T-helper 22 cell (primary cell): ENCODE measurements at places on chromosomes 7 and 10.

GRCh38 chr7:138951953-138952352 is 29.2 kb downstream of the KIAA1549 start:
- DNase-seq = no peak

DNA sequence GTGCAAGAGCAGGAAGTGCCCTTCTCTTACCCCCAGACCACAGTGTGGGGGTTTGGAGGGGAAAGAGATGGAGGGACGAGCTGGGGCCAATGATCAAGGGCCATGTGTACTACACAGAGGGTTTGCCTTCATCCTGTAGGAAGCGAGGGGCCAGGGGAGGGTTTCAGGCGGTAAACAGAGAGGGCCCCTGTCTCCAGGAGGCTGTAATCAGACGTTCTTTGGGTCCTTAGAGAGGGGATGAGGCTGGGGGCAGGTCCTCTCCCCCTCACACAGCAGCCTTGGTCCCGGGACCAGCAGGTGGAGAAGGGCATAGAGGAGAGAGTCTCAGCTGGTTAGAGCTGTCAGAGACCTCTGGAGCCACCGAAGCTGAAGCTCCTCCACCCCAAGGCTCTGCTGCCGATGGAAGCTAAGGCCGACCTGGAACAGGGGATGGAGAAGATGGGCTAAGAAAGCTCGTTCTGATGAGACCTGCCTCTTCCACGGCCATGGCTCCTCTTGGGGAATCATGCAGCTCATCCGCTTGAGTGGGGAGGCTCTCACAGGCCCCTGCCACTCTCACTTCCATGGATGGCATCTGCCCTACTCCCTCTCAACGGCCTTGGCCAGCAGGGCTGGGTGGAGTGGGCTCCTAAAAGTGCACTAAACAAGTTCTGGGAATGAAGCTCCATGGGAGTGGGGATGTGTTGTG is 3.5 kb downstream of the LOXL4 start:
- DNase-seq = no peak

GRCh38 chr7:26398756-26399509 is 107.3 kb downstream of the SNX10 start:
- no peak for DNase-seq

DNA sequence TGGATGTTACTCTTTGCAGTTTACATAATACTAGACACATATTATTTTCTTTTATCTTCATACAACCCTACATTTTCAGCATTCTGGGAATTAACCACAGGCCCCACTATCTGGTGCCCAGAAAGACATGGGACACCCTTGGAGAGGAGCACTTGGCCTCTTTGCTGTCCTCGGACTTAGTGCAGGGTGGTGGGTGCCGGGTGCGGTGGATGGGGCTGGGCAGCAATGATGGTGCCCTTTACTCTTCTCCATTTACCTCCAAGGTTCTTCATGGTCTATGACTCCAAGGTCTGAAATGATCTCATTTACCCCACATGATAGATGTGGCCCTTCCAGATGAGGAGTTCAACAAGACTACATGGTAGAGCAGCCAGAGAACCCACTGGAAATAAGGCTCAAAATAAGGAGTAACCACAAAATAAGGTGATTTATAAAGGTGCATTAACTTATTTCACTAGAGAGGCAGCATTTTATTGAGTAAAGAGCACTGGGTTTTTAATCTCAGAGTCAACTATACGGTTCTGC is 56.2 kb upstream of the IGFBP3 start:
- DNase-seq = no peak

GRCh38 chr7:95199779-95200558 is 124.4 kb downstream of the PON1 start:
- no peak for DNase-seq

DNA sequence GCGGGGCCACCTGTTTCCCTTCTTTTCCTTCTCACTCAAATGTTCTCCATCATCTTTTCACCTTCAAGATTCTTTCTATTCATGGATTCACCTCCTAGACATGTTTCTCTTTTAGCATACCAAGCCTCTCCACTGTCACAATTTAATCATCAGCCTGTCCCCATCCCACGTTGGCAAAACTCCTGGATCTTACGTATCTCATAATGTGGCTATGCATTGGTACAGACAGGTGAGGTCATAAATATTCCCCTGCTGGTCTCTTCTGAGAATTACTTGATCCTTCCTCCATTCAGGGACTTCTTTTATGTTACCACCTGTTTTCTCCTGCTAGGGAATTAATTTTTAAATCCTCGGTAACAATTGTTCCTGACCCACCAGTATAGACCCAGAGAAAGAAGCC is 262.6 kb upstream of the NEBL start:
- DNase-seq = no peak

DNA sequence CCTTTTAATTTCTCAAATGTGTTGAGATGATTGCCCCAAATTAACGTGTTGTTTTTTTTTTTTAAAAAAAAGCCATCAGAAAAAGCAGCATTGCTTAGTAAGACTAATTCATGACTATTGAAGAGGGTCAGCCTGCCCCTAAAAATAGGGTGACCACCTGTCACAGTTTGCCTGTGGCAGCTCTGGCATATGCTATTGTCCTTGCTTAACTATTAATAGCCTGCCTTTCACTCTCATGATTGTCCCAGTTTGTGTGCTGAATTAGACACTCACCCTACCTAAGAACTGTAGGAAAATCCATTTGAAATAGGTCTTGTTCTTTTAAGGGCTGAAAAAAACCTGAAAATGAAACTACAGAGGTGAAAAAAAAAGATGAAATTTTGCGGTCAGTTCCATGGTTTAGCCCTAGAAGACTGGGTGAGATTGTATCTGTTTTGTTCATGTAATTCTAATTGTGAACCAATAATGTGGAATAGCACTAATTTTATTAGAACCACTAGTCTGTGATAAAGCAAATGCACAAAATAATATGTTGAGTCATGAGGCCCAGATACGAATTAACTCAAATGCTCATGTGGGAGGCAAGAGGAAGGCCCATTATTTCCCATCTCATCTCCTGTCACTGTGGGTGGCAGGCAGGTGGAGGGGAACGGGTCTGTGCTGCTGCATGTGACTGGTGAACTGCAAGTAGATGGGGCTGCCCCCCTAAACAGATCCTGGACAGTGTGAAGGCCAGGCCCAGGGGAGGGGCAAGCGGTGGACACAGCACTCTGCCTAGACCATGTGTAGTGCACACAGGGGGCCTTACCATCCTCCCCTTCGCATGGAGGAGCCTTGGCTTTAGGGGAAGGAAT is 265.4 kb upstream of the NFE2L3 start:
- no peak for DNase-seq

DNA sequence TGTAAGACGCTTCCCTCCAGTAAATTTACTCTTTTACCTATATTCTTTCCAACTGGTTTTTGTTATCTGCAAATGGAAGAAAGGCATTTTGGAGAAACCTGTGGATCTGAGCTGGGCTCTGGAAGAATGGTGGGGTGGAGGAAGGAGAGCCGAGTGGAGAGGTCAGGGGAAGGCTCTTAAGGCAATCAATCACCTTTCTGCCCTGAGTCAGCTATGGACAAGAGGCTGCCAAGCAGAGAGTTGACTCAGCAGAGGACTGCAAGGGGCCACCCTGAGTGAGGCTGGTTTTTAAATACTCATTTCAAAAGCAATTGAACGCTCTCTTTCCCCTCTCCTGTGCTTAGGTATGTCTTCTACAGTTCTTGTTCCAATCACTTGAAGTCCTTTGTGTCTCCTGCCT is 81.8 kb downstream of the SPAG6 start:
- no peak for DNase-seq
